Right ventricle myocardium superior (tissue), 1 donor: ENCODE measurements at places on chromosomes 5 and 9. TPM values are rescaled to one million over a fixed set of nuclear protein-coding genes. Genes with fewer than 3 reads are reported as not detected.

DNA sequence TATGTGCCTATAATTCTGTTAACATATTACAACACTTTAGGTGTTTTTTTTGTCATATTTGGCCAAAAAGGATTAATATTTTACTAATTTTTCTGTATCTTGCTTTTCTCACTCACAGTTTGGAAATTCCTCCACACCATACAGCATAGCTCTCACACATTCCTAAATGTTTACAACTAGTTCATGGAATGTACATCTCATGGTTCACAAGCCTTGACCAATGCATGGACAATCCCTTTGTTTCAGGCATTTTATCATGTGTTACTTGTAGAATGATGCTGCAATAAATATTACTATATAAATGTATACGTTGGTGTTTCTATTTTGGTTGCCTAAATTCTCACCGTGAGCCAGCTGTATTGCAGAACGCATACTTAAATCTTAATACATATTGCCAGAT, 80.5 kb upstream of the SPATA31C2 start:
- no peak for DNase-seq

DNA sequence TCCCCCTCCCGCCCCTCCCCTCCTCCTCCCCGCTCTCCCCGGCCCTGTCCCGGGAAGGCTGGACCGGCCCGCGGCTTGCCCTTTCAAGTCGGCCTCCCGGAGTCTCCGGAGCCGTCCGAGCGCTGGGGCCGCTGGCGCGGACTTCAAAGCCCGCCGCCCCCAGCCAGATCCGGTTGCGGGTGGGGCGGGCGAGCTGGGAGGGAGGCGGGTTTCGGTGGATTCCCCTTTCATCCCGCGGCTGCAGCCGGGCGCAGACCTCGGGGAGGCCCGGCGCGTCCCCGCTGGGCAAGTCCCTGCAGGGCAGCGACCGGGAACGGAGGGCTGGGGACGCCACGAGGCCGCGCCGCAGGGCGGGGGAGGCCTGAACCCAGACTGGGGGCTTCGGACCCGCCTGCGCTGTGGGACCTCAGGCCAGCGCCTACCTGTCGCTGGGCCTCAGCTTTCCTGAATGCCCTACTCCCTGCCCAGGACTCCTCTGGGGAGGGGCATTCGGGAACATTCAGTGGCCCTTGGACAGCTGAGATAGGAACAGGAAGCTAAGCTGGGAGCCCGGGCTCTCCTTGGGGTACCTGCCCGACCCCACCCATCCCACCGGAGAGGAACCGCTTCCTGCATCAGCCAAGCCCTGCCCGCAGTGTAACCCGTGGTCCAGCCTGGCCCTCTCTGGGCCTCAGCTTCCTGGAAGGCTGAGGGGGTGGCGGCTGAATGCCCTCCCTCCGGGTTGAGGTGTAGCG, 23.4 kb downstream of the C9orf50 start:
- DNase-seq: peak; percentile 75

DNA sequence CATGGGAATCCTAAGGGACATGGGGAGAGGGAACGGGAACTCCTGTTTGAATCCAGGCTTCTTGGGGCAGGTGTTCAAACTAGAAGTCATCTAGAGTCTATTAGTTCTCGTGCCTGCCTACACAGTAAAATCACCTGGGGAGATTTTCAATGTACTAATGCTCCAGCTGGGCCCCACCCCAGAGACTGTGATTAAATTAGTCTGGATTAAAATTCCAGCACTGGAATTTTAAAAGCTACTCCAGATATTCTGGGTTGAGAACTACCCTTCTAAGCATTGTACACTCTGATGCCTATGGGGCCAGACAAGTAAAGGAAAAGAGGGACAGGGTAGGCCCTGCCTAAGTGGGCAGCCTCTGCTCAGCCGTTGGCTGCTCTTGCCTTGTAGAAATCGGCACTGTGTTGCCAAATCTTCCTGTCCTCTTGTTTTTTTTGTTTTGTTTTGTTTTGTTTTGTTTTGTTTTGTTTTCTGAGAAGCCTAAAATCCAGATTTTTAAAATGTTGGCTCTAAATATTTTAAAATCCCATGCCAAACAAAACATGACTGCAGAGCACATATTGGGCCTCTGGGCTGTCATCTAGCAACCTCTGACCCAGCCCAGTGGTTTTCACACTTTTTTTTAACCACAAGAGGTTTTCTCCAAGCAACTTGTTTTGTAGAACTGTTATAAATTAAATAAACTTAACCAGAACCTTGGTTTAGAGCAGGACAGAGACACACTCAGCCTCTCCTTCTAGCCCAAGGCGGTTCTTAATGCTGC, 29.0 kb downstream of the ADRB2 start:
- DNase-seq: no peak

- no peak for DNase-seq
Measured at GRCh38 chr5:174118823-174119467, 73.4 kb downstream of the NSG2 start.

- DNase-seq: no peak
Measured at GRCh38 chr5:125928663-125929062, 494.5 kb upstream of the GRAMD2B start.

- DNase-seq: no peak
Measured at GRCh38 chr5:167888393-167888792, 403.1 kb upstream of the WWC1 start.

GRCh38 chr5:172498431-172499129, 44.3 kb upstream of the SH3PXD2B start:
- DNase-seq: no peak

GRCh38 chr9:131815970-131816873, 76.3 kb upstream of the RAPGEF1 start:
- no peak for DNase-seq

DNA sequence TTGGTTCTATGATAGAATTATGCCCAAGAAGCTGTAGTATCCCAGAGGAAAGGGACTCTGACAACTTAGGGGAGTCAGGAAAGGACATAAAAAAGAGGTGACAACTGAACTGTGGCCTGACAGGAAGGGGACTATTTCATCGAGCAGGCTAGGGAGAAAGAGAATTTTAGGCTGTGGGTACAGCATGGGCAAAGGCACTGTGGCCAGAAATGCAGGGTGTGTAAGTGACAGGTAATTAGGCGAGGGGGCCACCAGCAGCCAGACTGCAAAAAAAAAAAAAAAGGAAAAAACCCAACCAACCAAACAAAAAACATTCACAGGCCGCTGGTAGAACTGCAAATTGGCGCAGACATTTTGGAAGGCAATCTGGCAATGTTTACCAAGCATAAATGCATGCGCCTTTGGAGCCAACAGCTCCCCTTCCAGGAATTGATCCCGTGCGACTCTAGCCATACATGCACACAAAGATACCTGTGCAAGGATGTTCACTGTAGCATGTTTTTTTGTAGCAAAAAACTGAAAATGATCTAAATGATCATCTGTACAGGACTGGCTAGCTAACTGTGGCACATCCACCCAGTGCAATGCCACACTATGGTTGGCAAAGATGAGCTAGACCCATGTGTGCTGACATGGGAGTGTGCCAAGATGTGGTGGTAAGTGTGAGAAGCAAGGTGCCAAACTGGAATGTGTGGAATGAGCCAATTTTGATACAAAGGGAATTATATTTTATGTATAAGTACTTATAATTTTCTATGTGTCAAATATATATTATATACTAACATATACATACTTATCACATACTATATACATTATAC, 1.1 kb downstream of the EIF4E1B start:
- DNase-seq: no peak

GRCh38 chr9:801399-802071, 40.0 kb upstream of the DMRT1 start:
- DNase-seq: no peak

DNA sequence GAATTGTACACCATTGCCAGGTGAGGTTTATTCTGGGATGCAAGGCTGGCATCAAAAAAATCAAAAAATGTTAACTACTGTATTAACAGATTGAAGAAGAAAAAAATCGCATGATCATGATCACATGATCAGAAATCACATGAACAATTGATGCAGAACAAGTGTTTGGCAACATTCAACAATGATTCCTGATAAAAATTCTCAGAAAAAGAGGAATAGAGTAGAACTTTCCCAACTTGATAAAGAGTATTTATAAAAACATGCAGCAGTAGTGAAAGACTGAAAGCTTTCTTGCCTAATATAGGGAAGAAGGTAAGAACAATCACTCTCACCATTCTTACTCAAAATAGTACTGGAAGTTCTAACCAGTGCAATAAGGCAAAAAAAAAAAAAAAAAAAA, 16.4 kb downstream of the SLCO4C1 start:
- DNase-seq: no peak

DNA sequence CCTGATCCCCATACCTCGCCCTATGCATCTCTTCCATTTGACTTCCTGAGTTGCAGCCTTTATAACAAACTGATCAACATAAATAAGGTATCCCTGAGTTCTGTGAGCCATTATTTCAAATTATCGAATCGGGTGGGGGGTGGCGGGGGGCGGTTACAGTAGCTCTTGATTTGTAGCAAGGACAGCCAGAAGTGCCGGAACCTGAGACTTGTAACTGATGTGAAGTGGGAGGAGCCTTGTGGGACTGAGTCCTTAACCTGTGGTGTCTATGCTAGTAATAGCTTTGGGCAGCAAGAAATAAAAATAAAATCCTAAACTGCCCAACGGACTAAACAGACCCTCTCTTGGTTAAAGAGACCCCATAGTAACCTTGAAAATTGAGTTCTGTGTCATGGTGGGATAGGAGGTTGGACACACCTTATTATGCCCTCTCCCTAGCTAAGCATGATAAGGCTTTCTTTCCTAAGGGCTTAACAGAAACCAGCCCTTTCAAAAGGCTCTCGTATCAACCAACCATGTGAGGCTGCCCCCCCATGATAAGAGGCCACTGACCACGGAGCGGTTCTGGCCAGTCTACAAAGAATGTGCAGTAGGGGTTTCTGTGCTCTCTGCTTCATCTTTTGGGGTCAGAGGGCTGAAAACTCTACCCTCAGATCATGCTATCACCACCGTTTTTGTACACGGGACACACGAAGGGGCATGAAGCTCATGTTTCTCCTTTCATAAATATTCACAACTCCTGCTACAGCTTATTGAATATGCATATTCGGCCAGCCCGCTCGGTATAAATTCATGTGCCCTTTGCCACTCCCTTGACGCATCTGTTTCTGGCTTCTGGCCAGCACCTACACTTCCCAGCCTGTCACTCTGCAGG, 39.5 kb upstream of the IQGAP2 start:
- no peak for DNase-seq

- no peak for DNase-seq
Measured at GRCh38 chr5:17213938-17214337, 3.5 kb upstream of the BASP1 start.

- DNase-seq: no peak
Measured at GRCh38 chr9:1747417-1747967, 267.7 kb upstream of the SMARCA2 start.

DNA sequence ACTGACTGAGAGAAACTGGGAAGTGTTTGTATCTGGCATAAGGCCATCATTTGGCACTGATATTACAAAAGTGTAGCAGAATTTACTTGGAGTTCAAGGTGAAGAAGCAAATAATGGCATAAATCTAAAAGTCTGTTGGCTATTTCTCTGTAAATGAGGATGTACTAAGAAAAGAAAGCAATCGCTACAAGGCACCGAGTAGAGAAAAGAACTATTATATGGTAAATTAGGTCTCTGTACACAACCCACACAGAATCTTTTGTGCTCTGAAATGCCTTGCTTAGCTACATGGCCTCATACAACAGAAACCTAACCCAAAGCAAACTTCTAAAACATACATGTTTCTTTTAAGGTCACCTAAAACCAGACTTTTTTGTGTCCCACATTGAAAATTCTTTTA, 290.1 kb upstream of the WWC1 start:
- DNase-seq: no peak

DNA sequence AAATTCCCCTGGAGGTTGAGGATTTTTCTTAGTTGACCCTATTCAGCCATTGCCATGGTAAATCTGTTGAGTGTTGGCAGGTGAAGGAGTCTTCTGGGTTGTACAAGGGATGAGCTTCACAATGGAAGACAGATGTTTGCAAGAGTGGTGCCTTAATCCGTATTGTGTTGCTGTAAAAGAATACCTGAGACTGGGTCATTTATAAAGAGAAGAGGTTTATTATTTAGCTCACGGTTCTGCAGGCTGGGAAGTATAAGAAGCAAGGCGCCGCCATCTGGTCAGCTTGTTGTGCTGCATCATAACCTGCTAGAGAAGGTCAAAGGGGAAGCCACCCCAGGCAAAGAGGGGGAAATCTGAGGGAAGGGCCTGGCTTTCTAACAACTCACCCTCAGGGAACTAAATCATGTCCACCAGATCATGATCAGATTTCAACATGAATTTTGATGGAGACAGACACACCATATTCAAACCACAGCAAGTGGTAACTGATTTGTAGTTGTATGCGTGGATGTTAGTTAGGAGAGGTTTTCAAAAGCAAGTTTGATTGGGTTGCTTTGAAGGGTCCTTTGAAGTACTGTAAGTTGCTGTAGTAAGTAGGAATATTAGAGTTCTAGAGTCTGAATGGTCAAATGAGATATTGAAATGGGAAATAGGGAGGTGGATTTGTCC, 2.5 kb downstream of the TNPO1 start:
- peak; percentile 82 for DNase-seq

GRCh38 chr5:67475489-67475888, 278.9 kb upstream of the CD180 start:
- no peak for DNase-seq

DNA sequence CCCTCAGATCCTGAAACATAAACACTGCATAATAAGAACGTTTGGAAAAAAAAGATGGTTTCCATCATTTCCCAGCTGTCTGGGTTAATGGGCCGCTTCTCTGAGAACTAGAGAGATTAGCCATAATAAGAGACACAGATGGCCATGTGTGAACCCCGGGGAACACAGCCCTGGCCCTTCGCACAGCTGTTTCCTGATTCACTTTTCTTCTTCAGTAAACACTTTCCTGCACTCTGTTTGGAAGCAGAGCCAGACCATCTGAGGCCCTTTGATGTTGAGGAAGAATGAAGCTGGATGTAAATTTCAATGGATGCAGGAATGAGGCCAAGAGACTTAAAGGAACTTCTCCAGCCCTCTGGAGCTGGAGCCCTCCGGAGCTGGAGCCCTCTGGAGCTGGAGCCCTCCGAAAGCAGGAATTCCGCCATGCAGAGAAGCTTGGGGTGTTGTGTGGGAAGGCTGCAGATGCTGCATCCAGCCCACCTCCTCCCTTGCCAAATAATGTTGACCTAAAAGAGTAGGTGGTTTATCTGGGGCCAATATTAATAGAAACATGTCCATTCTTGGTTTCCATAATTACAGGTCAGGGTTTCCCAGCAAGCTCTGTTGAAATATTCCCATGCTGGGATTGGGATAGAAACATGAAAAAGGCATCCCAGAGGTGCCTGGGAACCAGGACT, 218.9 kb downstream of the NXNL2 start:
- DNase-seq: no peak

GRCh38 chr9:76521244-76521681, 62.3 kb downstream of the GCNT1 start:
- DNase-seq: no peak

SV2C gene
- total RNA-seq: not detected

ENC1 gene
- total RNA-seq: 2.3 TPM

SPATA31A7 gene
- not detected for total RNA-seq

NKD2 gene
- total RNA-seq: 2.8 TPM

FAM120A gene
- 83.4 TPM for total RNA-seq

CSF2 gene
- total RNA-seq: not detected
